Skeletal muscle cell (primary cell): ENCODE measurements at places on chromosomes 5 and 9.

DNA sequence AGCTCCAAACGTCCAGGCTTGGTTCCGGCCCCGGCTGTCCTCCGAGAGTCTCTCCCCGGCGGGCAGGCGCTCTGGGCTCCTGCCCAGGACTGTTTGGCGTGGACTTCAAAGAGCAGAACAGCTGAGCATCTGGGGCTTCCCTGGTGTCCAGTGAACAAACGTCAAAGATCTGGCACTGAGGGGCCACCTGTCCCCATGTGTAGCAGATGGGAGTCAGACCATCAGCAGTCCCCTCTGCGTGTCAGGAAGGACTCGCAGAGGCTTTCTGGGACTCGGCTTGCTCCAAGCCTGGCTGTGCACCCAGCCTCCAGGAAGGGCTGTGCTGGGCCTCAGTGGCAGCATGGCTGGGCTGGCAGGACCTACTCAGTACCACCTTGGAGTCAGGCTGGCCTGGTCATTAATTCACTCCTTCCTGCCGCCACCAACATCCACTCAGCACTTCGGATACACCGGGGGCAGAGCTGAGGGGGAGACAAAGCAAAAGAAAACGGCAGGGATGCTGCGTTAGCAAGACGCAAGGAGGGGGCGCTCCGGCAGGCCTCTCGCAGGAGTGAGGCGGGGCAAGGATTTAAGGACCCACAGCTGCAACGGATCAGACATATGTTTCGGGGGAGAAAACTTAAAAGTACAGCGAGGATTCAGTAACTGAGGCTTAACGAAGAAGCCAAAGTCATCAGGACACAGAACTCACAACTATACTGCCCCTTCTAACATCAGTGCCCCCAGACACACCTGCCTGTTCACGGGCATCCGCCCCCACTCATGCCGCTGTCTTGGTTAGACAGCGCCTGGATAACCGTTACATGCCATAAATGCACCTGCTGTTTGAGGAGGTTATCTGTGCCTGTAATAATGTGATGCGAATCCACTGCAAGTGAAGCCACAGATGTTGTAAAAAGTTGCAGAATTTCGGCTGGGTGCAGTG is 164.5 kb upstream of the PHYKPL start:
- no peak for DNase-seq

GRCh38 chr9:132008184-132008803 is 71.4 kb downstream of the MED27 start:
- DNase-seq, result peak; percentile 17

DNA sequence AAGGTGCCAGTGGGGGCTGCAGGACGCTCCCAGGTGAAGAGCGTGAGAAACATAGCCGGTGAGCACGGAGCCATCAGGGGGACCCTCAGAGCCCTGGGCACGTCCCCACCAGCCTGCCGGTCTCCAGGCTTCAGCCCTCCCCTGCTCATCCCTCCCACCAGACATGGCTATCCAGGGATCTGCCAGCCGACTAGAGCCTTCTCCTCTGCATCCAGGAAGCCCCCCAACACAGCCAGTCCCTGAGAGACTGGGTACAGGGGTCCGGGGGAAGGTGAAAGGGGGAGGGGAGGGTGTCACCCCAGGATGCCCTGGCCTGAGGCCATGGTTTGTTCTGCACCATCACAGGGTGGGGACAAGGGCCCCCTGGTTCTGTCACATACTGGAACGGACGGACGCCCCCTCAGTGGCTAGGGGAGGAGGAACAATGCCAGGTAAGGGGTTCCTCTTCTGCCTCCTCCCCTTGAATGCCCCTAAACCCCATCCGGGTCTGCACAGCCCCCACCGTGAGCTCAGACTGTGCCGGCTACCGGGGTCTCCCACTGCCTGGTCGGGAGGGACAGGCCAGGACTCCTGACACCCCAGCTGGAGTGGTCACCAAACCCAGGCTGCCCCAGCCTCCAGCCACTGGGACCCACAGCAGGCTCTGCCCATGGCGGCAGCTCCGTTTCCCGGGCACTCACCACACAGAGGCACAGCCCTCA is 34.3 kb downstream of the NACC2 start:
- no peak for DNase-seq

DNA sequence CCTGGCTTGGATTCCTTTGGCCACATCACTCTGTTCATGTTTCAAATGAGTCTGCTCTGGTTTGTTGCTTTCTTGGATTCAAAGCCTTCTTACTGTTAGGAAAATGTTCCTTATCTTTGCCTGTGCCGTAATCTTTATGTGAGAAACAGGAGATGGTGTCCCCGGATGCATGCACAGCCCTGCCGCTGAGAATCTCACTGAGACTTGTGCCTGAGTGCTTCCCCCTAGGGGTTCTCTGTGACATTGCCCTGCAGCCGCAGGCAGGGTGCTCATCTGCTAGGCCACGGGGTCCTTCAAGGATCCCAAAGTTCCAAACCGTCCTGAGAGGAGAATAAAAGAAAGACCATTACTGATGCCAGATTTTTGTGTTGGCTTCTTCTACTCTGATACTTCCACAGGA is 81.4 kb upstream of the ANKRD55 start:
- no peak for DNase-seq

DNA sequence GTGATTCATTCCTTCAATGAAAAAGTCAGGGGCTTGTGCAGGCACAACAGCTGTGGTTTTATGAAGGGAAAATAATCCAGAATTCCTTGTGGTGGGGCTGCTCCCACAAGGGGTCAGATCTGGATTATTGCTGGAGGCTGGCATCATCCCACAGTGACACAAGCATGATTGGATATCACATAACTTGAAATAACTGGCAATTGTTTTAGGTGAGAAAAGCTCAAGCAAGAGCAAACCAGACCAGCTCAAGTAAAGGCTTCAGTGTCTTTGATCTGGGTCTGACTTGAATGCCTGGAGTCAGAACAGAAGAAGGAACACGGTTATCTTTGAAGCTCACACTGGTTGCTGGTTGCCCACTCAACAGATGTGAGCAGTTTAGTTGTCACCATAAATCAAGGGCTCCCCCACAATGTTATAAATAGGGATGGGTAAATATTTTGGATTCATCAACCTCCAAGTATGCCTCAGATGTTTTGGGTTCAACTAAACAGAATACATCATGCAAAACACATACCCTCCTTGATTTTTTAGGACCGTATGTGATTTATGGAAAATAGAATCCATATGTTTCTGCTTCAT is 3.1 kb upstream of the ZNF474 start:
- DNase-seq, result peak; percentile 72

GRCh38 chr5:14298126-14298847 is 155.1 kb downstream of the TRIO start:
- no peak for DNase-seq

- no peak for DNase-seq
Observed at GRCh38 chr9:18874069-18874468, 158.9 kb downstream of the SAXO1 start.

- DNase-seq, result no peak
Observed at GRCh38 chr9:93120846-93121315, 13.2 kb downstream of the NINJ1 start.

DNA sequence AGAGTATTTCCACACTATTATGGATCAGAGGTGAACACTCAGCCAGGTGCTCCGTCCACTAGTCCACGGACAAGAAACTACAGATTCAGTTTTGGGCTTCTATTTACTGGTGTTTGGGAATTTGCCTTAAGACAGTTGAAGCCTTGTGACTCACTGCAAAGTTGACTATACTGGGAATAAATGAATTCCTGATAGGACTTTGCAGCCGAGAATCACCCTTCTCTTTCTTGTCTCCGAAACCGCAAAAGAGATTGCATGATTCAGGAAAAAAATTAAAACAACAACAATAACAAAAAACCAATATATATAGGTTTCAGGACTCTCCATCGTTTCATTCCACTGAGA is 716 bp downstream of the TMEM171 start:
- no peak for DNase-seq
